ENCODE measurements at places on chromosomes 1 and 21.

DNA sequence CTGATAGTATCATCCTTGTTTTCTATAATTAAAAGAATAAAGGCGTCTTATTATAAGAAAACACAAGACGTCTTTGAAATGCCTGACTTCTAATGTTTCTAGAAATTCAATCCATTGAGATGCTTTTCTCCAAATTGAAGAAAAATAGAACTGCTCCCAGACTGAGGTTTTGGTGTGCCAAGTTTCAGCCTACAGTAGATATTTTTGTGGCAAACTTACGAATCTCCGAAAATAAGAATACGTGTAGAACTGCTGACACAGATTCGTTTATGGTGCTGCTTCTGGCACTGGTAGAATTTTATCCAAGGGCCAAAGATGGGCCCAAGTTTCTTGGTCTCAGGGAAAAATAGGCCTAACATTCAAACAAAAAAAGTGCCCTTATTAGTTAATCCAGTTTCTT, 554.5 kb upstream of the NR5A2 start:
- DNase-seq: no peak

DNA sequence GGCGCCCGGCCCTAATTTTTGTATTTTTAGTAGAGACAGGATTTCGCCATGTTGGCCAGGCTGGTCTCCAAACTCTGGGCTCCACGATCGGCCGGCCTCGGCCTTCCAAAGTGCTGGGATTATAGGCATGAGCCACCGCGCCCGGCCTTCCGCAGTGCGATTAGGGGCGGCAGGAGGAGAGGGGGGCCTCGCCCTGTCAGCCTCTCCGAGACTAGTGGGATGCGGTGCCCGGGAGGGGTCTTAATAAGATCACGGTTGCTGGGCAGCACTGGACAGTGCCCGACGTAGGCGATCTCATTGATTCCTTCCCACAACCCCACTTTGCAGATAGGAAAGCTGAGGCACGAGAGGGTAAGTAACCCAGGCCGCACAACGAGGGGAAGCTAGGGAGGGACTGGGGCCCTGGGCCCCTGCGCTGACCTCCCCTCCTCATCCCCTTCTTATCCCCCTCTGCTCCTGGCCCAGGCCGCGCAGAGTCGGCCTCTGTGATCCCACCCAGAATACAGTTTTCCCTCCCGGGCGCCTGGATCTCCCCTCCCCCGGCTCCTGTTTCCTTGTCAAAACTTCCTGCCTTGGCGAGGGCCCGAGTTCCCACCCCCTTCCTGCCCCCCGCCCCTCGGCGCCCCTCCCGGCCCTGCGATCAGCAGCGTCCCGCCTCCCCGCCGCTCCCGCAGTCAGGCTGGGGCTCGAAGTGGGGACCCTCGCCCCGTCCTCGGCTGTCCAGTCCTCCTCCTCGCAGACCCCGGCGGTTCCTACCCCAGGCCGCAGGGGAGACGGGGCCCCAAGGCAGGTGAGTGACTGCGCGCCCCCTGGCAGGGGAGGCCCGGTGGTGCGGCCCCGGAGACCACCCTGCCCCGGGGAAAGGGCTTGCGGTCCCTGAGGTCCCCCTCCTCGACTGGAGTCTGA, at the start of gene PEAR1:
Gene PEAR1, plus strand, starts transcription at position 671 of the 906 bp plus-strand sequence. CDS start 10,209 bp downstream, outside the sequence.
- no peak for DNase-seq

- DNase-seq: no peak
Observed at GRCh38 chr21:43957611-43958362, 54.3 kb upstream of the TRAPPC10 start.

GRCh38 chr1:18104546-18105100, 3.0 kb upstream of the IGSF21 start:
- DNase-seq: no peak

- DNase-seq: peak; percentile 70
Observed at GRCh38 chr1:206672844-206673758, 11.6 kb upstream of the MAPKAPK2 start.

DNA sequence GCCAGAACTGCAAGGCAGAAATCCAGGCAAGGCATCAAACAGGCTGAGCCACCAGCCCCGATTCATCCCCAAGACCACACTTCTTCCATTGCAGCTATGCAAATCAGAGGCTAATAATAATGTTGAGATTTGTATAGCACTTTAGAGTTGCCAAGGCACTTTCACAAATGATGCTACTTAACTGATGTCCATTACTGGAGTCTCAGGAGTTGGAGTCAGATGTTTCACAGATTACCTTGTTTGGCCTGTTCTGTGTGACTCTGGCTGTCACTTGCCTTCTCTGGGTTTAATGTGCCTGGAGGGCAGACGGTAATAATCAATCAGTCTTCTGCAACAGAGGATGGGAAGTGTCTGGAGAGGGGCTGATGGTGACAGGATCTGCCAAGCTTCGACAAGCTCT, 40.8 kb upstream of the MPZL1 start:
- DNase-seq: no peak

GRCh38 chr1:206961668-206962067, 8.6 kb downstream of the FCAMR start:
- DNase-seq: no peak

DNA sequence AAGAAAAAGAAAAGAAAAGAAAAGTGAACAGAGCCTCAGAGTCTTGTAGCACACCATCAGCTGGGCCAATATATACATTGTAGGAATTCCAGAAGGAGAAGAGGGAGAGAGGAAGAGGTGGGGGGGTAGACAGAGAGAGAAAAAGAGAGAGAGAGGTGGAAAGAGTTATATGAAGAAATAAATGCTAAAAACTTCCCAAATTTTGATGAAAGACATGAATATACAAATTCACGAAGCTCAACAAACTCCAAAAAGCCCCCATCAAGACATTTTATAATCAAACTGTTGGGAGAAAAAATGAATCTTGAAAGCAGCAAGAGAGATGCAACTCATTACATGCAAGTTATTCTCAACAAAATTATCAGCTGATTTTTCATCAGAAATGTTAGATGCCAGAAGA, 41.5 kb upstream of the TSHB start:
- no peak for DNase-seq

GRCh38 chr1:247378334-247379073, 37.5 kb upstream of the NLRP3 start:
- no peak for DNase-seq

DNA sequence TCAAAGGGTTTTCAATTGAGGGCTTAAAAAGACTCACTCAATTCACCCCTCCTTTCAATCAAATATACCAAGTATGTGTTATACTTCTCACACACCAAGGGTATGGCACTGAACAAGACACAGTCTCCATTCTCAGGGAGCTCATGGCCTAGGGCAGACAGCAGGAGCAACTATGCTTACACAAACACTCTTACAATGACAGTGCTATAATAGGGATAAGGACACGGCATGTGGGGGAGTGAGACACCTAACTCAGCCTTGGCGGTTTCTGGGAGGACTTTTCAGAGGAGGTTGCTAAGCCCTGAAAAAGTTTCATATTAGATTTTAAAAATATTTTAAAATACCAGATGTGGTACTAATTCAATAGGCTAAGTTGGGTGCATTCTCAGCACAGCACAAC, 22.7 kb upstream of the SYT6 start:
- DNase-seq: no peak

DNA sequence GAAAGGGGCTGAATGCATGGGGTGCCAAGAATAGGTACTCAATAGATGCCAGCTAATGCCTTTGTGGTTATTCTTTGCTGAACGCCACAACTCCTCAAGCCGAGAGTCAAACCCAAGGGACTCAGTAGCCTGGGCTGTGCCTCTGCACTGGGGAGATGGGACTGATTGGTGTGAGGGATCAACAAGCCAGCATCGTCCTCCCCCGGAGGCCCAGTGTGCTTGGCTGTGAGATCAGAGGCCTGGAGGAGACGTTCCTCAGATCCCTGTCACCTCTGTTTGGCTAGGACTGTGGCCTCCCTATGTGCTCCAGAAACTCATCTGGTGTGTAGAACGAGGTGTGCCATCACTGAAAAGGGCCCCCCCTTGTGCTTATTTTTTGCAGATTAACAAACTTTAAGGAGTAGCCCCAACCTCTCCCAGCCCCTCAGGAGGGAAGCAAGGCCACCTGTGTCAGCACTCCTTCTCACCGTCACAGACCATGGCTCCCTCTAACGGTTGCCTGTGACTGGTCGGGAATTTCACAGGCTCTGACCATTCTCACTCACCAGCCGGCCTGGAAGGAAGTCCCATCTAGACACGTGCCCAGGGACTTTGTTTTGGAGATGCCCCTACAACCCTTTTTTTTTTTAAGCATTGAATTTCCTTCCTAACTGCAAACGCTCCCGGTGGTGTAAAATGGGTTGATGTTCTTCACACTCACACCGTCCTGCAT, 194.0 kb upstream of the VAMP3 start:
- DNase-seq: peak; percentile 35

DNA sequence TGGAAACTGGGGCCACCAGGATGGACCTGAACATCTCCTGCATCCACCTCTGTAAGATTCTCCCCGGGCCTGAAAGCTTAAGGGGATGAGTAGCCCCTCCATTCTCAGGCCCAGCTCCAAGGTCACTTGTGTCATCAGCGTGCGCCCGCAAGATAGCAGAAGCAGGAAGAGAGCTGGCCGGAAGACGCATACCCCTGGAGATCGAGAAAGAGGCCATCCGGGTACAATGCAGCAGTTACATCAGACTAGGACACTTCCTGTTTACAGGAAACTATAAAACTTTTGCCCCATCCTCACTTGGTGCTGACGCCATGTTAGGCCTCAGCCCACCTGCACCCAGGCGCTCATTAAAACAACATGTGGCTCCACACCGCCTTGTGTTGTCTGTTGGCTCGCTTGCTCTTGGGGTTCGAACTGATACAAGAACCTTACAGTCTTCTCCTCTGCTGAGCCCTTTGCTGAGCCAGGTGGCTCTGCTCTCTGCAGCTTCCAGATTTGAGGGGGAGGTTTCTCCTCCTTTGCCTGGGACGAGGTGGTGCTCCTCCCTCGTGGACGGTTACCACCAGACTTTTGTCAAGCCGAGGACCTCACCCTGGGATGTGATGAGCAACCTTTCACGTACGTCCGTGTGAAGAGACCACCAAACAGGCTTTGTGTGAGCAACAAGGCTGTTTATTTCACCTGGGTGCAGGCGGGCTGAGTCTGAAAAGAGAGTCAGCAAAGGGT, 277.5 kb upstream of the C1orf174 start:
- no peak for DNase-seq

- DNase-seq: no peak
Observed at GRCh38 chr1:206787891-206788290, 15.6 kb upstream of the IL10 start.

Data from RPMI8226 (cell line).